ENCODE measurements at places on chromosomes 2 and 18.

DNA sequence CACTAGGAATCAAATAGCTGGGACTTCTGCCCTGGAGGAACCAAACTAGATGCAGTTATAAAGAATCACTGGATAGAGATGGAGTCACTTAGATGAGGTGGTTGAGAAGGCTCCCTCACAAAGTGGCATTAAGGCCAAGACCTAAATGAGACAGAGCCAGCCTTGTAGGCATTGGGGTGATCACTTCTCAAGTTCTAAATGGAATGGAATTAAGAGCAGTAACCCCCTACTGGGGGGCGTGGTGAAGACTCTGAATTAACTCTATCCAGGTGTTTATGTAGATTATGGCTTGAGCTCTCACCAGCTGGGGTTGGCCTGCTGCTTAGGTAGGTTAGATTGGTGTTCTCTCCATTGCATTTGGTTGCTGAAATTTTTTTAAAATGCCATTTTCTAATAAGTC is 71.3 kb downstream of the TTC27 start:
- no peak for ATAC-seq

GRCh38 chr18:5073026-5073944 is 123.8 kb downstream of the AKAIN1 start:
- ATAC-seq: no peak

GRCh38 chr2:100527440-100528015 is 35.3 kb upstream of the PDCL3 start:
- no peak for ATAC-seq

GRCh38 chr2:88613921-88614320 is 13.3 kb downstream of the EIF2AK3 start:
- ATAC-seq: no peak

- no peak for ATAC-seq
Measured at GRCh38 chr2:58633613-58634365, 392.7 kb upstream of the FANCL start.

GRCh38 chr18:58280191-58280590 is 236.2 kb downstream of the NEDD4L start:
- ATAC-seq: no peak

DNA sequence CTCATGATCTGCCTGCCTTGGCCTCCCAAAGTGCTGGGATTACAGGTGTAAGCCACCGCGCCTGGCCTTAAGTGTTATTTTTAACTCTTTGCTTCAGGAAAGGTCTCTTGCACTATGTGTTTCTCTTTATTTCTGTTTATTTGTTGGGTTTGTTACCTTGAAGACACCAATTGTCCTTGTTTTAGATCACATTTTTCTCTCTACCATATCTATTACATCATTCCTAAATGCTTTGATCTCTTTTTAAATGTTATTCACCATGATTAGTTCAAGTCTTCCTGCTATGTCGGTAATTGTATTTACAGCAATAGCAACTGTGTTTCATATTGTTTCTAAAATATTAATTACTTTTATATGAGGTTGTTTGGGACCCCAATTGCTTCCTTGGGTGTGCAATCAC is 77.7 kb downstream of the CDC42EP3 start:
- no peak for ATAC-seq

GRCh38 chr18:59988098-59988706 is 88.4 kb downstream of the PMAIP1 start:
- peak; percentile 59 for ATAC-seq

DNA sequence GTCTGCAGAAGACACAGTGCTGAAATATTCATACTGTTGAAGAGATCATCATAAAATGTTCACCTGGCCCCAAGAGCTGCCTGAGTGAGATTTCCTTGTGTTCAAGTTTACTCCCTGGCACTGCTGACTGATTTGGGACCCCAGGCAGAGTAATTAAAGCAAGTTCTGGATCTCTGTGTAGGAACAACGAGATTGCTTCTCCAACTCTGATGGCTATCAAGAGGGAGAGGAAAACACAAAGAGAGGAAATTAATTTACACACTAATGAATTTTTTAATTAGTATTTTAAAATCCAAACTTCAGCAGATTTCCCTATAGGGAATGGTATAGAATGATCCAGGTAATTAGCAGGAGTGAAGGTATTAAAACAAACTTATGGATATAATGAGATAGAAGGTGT is 711.8 kb downstream of the DCDC2C start:
- no peak for ATAC-seq

DNA sequence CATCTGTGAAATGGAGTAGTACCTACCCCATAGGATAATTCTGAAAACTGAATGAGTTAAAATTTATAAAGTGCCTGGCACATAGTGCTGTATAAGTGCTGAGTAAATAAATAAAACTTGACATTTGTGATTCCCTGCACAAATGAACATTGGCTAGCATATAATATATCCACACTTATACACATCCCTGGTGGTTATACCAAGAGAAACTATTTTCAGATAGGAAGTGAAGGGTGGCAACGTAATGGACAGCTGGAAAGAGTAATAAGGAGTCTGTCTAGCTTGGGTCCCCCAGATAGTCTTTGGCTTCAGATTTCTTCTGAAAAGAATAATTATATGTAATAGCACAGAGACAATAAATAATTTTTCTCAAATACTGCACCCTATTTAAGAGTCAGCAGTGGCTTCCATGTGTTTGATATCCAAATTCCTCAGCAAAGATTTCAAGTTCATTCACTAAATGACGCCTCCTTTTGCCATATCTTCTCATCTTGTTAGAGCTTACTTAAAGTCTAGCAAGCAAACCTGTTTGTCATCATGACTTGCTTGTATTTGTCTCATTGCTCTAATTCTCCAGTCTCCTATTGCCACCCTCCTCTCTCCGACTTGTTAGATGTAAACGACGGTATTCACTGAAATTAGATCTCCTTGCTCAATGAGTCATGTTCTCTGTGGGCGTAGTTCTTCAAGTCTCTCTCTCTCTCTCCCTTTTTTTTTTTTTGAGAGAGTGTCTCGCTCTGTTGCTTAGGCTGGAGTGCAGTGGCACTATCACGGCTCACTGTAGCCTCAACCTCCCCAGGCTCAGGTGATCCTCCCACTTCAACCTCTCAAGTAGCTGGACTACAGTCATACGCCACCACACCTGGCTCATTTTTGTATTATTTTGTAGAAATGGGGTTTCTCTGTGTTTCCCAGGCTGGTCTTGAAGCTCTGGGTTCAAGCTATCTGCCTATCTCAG is 8.7 kb upstream of the ADGRF3 start:
- ATAC-seq: peak; percentile 59

Measured in activated CD4-positive, CD25-positive, alpha-beta regulatory T cell treated with anti-CD3 and anti-CD28 coated beads, Interleukin-2, amount 50 U/mL, for 24 hours (primary cell).